ENCODE measurements at places on chromosomes 1 and 21.

- no peak for DNase-seq
These were observed 17.5 kb downstream of the PDE9A start for GRCh38 chr21:42670884-42671283.

DNA sequence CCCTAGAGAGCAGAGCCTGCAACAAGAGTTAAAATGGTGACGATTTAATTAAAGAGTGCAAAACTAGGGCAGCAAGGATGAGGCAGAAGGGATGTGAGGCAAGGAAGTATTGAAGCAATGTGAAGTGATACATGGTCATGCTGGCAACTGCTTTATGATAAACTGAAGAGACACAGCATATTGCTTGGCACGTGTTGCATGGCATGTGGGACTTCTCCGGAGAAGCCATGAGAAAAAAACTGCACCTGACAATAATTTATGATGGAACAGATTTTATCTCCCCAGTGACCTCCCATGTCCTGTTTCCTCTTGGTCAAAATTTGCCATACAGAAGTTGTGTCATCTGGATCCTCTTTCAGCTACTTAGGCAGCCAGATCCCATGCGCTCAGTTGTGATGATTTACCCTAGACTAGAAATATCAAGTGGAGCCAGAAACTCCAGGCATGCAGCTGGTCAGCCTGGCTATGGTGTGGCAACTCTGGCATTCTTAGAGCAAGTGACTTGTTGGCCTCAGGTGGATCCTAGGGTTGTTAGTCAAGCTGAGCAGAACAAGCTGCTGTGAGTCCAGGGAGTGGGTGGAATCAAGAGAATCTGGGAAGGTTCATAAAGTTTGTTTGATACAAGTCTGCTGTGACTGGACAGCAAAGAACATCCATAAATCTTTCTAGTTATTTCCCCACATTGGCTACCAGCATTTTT is 611.4 kb upstream of the USP24 start:
- no peak for DNase-seq

DNA sequence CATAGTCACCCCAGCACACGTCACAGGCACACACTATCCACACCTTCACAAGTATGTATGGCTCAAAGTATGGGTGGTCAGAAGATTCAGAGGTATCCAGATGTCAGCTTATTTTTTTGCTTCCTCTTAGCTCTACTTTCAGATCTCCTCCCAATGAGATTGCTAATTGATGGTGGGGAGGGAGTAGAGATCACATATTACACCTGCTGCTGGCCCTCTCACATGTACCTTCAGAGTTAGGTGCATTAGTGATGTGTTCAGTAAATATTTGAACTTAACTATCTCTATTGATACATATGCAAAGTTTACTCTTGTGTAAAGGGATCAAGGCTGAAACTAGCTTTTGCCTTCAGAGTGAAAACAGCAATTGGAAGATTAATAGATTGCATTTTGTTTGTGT is 262.6 kb downstream of the PCP4 start:
- no peak for DNase-seq

DNA sequence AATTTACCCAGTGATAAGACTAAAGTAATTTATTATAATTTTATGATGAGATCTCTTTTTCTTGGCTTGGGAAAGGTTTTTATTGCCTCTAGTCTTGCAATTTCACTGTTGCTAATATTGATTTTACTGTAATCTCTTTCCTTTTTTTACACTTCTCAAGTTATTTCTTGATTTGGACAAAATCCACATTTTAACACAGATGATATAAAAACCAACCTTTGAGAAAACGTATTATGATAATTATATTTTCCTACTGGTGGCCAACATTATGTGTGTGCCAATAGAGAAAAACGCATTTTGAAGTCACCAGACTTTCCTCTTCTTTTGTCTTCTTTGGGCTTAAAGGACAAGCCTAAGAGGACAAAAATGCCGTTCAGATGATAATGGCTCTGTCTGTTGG is 314.9 kb downstream of the PRDM2 start:
- no peak for DNase-seq

DNA sequence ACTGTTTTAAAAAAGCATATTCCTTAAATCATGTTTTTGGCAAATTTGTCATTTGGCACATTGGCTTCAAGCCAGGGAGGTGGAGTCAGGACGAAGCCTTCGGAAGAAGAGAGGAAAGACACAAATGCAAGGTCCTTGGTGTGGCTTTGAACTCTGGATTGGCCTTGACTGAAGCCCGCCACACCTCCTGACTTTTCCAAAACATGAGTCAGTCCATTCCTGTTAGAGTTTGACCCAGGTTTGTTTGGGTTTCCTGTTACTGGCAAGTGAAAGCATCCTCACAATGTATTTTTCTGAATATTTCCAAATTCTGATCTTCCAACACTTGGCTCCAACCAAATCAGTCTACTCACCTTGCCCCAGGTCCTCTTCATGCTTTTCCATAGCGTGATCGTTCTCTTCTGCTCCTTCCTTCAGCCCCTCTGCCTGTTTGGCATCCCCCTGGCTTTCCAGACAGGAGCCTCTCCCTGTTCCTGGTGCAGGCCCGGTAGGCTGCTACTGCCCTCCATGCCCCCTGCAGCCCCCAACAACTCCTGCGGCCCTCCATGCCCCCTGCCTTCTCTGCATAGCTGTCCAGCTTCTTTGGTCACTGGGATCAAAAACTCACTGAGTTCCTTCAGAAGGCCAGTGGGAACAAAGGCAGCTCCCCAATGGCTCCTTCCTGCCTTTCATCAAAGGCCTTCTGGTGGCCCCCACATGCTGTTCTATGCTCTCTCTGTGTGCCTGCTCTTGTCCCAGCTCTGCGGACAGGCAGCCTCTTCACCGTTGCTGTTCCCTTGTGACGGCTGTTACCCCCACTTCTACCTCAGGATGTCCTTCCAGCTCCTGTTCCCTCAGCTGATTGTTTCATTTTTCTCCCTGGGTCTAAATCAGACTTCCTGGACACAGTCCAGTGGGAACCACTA is 30.4 kb upstream of the SLC30A1 start:
- DNase-seq: no peak

- DNase-seq: no peak
These were observed 75.1 kb downstream of the DTL start for GRCh38 chr1:212110617-212111016.

- DNase-seq: no peak
These were observed 58.7 kb upstream of the ABCG1 start for GRCh38 chr21:42160111-42160721.
